Dorsolateral prefrontal cortex (tissue), 122 donors: ENCODE measurements at places on chromosomes 4 and X.

- no peak for DNase-seq
Observed at GRCh38 chr4:42816189-42816879, 76.2 kb upstream of the GRXCR1 start.

GRCh38 chr4:150237110-150237872 is 159.0 kb downstream of the DCLK2 start:
- no peak for DNase-seq

DNA sequence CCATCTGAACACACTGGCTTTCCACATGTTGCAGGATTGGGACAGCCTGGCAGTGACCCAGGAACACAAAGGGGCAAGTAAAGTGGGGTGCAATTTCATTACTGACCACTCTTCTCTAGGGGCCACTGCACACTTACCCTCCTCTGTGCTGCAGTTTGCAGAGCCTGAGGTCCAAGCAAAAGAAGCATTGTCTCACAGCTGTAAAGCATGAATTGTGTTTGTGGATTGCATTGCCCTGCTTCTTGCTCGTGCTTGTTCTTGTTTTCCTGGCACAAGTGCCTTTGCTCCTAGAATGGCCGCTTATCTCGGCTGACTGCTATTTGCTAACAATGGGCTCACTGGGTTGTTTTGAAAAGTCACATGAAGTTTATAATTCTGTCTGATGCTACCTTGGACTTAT is 209.1 kb upstream of the JADE1 start:
- peak; percentile 41 for DNase-seq

- DNase-seq, result no peak
Observed at GRCh38 chrX:46620505-46620904, 46.9 kb downstream of the CHST7 start.

GRCh38 chr4:184756399-184756798 is 22.5 kb upstream of the CENPU start:
- DNase-seq, result no peak

GRCh38 chrX:138191998-138192397 is 519.5 kb downstream of the FGF13 start:
- DNase-seq, result no peak

DNA sequence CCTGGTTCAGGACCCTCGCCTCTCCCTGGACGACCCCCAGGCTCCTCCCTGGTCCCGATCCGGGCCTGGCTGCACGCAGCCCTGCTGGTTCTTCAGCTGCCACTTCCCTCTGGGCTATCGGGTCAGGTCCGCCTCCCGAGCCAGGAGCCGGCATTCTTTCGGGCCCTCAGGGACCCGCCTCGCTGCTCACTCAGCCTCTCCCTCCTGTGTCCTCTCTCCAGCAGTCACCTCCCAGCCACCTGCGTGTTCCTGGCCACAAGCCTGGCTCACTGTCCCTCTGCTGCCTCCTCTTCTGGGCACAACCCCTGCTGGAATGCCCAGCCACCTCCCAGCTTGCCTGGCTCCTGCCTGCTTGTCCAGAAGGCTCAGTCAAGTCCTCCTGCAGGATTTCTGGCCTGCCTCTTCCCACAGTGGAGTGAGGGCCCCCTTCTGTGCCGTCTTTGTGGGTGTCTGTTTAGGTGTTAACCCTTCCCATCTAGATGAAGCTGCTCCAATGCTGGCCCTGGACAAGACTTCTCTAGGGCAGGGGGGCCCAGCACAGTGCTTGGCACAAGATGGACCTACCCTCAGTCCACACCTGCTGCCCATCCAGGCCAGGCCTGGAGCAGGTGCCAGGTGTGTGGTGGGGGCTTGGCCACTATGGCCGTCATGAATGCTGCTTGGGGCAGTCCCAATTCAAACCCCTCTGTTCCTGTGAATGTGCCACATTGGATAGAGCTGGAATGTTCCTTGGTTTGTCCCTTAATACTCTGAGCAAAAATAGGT is 2.2 kb downstream of the WFS1 start:
- DNase-seq, result no peak

GRCh38 chrX:10083809-10084208 is 73.0 kb upstream of the CLCN4 start:
- DNase-seq, result no peak

GRCh38 chrX:16311671-16312070 is 144.4 kb downstream of the MAGEB17 start:
- no peak for DNase-seq

DNA sequence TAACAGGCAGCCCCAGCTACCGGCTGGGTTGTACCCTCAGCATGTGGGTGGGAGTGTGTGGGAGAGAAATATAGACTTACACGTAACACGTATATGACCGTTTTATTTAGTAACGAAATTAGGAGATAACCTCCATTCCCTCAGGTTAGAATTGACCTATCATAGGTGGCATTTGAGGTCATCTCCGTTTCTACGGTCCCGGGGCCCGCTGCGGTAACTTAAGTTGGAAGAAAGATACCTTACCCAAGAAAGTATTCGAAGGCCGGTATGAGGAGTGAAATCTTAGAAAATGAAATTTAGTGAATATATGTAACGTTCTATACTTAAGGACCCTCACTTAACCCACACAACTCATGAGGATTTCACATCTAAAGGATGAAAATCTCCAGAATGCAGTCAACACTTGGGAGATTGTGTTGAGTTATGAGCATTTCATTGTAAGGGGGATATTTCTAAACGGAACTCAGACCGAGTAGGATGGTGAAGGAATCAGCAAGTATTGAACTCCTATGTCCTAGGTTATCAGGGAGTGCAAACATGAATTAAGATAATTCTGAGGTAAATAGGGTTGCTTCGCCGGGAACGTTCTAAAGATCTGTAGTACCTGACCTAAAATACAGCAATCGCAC is 891 bp downstream of the CISD2 start:
- DNase-seq, result no peak

- DNase-seq, result no peak
Observed at GRCh38 chrX:154548028-154548316, 552 bp downstream of the IKBKG start.

GRCh38 chr4:80986011-80986410 is 44.5 kb upstream of the BMP3 start:
- DNase-seq, result no peak

- no peak for DNase-seq
Observed at GRCh38 chr4:16583764-16584163, 314.7 kb downstream of the LDB2 start.

DNA sequence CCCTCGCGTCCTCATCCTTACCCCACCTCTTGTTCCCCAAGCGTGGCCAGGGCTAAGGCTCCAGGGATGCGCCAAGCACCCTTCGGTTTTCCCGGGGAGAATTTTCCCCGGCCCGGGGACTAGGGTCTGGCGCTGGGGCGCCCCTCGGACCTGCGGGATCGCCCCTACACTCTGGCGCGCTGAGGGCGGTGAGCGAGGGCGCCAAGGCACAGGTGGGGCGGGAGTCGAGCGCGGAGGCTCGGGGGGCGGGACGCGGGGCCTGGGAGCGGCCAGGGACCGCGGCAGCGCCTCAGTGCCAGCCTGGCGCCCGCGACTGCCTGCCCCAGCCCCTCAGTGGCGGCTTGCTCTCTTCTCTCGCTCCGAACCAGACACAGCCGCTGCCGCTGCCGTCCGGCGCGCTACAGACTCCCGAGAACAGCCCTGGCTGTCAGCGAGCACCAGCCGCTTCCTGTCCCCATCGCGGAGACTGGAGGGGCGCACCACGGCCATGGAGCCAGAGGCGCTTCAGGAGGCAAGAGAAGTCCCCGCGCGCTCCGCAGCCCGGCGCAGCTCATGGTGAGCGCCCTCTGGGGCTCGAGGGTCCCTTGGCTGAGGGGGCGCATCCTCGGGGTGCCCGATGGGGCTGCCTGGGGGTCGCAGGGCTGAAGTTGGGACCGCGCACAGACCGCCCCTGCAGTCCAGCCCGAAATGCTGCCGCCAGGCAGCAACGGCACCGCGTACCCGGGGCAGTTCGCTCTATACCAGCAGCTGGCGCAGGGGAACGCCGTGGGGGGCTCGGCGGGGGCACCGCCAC is at the start of gene DRD5:
Gene DRD5, plus strand, starts transcription at position 292 of the 793 bp plus-strand sequence. Its CDS starts 396 bp downstream, at position 688.
- DNase-seq, result no peak

DNA sequence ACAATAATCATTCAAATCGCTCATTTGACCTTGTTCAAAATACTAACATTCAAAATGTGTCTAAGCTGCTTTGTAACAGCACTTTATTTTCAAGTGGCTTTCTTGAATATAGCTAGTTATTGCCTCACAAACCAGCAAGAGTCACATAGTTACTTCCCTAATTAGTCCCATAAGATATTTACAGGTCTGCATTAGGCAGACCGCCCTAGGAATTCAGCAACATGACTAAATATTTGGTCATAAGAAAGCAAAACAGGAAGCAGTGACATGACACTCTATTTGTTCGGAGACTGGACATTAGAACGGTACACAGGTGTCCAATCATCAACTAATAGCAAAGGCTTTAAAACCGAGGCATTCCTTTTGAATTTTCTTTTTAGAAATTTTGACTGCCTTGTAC is 262.0 kb downstream of the COL25A1 start:
- DNase-seq, result no peak

DNA sequence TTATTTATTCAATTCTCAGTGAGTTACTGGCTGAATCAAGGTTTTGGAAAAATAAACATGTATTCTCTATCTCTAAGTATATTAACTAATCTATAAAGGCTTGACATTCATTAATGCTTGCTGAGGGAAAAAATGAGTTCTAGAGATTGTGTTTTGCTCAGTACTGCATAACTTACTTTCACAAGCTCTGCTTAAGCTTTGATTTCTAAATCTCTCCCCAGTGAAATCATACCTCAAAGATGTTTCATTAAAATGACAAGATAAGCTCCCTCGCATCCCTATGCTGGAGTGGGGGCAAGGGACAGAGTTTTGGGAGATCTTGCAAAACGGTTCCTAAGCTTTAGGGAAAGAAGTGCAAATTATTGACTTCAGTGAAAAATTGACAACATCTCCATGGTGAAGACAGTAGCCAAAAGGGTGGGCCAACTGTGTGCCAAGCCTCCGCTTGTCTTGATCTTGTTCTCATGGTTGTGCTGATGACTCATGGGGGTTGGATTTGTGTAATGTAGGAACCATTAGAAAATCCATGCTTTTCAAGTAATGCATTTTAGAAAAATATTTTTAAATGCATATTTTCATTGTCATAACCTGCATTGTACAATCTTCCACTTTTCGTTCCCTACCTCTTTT is 521.4 kb downstream of the RPA4 start:
- no peak for DNase-seq
